Stimulated activated CD4-positive, alpha-beta T cell treated with anti-CD3 and anti-CD28 coated beads, Interleukin-15, amount 100 ng/mL, for 1 hour (primary cell): ENCODE measurements at places on chromosomes 11 and 22.
A peak's percentile ranks its signal among the peaks of the same experiment; 100 is the strongest.

DNA sequence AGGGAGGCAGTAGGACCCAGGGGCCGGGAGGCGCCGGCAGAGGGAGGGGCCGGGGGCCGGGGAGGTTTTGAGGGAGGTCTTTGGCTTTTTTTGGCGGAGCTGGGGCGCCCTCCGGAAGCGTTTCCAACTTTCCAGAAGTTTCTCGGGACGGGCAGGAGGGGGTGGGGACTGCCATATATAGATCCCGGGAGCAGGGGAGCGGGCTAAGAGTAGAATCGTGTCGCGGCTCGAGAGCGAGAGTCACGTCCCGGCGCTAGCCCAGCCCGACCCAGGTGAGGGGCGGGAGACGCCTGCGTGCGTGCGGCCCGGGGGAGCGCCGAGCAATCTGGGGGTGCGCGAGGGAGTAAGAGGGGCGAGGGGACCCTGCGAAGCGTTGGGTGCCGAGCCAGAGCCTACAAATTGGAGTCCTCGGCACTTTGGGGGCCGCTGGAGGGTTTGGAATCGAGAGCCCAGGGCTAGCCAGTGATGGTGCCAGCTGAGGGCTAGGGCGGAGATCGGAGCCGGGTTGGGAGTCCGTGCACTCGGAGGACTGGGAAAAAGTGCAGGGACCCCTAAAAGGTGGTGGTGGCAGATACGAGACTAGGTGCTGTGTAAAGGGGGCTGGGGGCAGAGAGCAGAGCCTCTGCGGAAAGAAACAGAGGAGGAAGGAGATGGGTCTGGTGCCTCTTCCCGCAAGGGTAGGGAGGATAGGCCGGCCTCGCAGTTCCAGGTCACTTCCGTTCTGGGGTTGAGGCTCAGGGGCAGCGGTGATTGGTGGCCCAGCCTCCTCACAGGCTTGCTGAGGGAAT lies at the start of gene SERPINH1:
TSS of gene SERPINH1 (plus strand) at position 206 of the 788 bp plus-strand sequence. CDS start 4,097 bp downstream, outside the sequence.
- peak; percentile 47 for DNase-seq

GRCh38 chr11:99425596-99425995 lies 404.8 kb downstream of the CNTN5 start:
- DNase-seq, result no peak

- DNase-seq, result peak; percentile 10
These were observed 33.4 kb upstream of the SORL1 start for GRCh38 chr11:121418625-121419114.

DNA sequence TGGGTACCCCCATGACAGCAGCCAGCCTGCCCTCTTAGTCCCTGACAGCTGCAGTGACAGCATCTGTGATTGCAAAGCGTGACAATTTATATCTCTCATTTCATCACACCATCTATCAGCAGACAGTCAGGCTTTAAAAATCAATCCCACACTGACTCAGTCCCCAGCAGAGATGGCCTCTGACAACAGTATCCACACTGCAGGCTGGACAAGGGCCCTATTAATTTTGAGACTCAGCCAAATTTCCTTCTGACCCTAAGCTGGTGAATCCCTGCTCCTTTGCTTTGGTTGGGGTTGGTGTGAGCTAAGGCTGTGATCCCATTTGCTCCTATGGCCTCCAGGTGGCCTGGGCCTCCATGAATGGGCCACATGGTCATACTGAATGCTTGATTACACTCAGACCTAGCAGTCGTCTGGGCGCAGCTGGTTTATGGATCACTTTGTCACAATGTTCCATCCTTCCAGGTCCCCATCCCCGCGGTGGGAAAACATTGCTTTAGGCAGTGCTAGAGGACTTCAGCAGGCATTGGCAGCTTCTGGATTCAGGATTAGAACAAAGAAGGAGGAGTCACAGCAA lies 68.2 kb upstream of the B3GAT1 start:
- DNase-seq, result no peak

- DNase-seq, result no peak
These were observed 144.6 kb downstream of the CCDC81 start for GRCh38 chr11:86519064-86519911.

GRCh38 chr11:4436411-4436810 lies 12.7 kb upstream of the OR52K2 start:
- no peak for DNase-seq

GRCh38 chr11:35106595-35106994 lies 32.4 kb upstream of the CD44 start:
- no peak for DNase-seq

DNA sequence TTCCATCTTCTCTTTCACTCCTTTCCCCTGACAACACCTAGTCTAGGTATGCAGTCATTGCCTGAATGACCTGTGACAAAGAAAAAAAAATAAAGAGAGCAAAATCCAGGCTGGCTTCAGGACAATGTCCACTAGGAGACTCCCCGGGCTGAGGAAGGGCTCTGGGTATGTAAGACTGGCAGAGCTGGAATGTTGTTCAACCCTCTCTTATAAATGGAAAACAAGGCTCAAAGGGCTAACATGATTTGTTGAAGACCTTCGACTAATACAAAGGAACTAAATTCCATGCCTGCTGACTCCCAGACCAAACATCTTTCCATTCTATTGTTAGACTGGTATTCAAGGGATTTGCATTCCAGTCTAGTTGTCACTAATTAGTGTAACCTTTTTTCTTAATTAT lies 122.2 kb downstream of the ARL14EP start:
- DNase-seq, result no peak

GRCh38 chr11:77381729-77382665 lies 80.5 kb upstream of the GDPD4 start:
- no peak for DNase-seq

DNA sequence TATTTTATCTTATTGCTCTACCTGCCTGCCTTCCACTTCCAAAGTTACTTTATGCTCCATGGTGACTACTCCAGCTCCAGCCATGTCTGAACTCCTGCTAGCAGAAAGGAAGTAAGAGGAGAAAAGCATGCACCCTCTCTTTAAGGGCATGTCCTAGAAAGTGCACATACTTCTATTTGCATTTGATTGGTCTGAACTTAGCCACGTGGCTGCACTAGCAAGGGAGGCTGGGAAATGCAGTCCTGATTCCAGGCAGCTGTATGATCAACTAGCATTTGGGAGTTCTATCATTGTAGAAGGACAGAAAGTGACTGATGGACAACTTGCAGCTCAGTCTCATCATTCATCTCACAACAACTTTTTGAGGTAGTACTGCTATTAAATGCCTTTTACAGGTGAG lies 515.7 kb downstream of the BUD13 start:
- no peak for DNase-seq

DNA sequence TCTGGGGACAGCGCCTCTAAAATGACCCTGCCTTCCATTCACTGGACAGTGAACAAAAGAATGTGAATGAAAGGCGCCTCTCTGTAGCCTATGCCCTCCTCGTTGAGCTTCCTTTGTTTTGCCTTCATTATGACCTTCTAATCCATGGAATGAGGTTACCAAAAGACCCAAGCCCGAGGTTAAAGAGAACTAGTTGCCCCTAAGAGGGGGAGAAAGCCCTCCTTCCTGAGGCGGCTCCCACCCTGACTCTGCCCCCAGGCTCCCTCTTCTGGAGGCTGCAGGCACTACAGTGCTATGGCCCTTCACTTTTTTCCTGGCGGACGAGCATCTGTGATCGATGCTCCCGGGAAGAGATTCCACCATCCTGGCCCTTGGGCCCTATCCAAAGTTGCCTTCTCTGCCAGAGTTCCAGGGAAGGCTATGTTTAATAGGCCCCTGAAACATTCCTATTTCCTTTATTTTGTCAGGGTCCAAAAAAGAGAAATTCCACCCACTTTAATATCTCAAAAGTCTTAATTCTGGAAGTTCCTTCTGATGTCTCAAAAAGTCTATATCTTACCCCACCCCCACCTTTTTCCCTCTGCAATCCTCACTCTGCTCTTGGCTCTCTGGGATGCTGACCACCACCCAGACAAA lies 147.3 kb downstream of the FEZ1 start:
- peak; percentile 34 for DNase-seq

- no peak for DNase-seq
These were observed 79.5 kb upstream of the ZBED5 start for GRCh38 chr11:10937385-10937771.
